GM06990 (cell line): ENCODE measurements at places on chromosomes 1 and 21.

DNA sequence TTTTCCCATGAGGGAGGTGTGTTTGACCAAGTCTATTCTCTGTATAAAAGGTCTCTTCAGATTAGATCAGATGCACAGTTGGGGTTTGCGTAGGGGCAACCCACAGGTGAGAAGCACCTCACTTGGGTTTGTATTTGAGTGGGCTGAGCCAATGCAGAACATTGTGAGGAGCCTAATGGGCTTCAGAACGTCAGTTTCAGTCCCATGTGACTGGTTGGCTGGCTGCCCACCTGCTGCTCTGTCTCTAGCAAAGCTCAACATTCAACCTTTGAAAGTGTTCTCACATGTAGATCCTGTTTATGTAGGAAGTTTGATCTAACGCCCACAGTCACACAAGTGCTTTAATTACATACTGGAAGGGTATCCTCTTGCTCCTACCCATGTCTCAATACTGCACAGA is 105.5 kb downstream of the FASLG start:
- DNase-seq, result no peak

DNA sequence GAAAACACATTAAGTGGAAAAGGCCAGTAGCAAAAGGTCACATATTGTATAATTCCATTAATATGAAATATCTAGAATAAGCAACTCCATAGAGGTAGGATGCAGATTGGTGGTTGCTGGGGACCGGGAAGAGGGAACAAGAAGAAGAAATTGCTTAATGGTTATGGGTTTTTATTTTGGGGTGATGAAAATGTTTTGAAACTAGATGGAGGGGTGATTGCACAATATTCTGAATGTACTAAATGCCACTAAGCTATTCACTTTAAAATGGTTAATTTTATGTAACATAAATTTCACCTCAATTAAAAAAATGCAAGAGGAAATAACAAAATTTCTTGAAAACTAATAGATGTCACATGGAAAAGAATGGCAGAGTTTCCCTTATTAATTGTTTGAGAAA is 6.7 kb downstream of the KIAA0040 start:
- no peak for DNase-seq

- no peak for DNase-seq
Observed at GRCh38 chr1:193971595-193971994, 785.2 kb upstream of the B3GALT2 start.

- DNase-seq, result no peak
Observed at GRCh38 chr1:39927538-39927937, 25.8 kb upstream of the MYCL start.

DNA sequence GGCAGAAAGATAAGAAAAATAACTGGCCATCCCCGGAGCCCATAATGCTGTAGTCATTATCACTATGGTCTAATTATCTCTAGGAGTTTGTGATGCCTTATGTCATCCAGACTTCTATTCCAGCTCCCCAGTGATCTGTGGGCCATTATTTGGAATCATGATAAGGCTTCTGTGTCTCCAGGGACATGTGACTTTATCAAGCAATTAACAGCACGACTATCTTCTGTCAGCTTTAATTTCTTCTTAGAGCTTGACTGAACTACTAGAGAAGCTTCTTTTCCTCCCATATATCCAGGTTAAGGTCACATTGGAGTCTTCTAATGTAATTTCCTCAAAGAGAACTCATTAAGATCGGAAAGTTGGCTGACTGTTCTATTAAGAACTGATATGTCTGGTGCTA is 100.4 kb downstream of the LHX8 start:
- DNase-seq, result no peak

- DNase-seq, result no peak
Observed at GRCh38 chr1:125086611-125087010, 3901.8 kb downstream of the SRGAP2C start.

GRCh38 chr21:18812308-18812707 is 408.7 kb upstream of the TMPRSS15 start:
- no peak for DNase-seq

- no peak for DNase-seq
Observed at GRCh38 chr1:121443001-121443540, 258.3 kb downstream of the SRGAP2C start.

DNA sequence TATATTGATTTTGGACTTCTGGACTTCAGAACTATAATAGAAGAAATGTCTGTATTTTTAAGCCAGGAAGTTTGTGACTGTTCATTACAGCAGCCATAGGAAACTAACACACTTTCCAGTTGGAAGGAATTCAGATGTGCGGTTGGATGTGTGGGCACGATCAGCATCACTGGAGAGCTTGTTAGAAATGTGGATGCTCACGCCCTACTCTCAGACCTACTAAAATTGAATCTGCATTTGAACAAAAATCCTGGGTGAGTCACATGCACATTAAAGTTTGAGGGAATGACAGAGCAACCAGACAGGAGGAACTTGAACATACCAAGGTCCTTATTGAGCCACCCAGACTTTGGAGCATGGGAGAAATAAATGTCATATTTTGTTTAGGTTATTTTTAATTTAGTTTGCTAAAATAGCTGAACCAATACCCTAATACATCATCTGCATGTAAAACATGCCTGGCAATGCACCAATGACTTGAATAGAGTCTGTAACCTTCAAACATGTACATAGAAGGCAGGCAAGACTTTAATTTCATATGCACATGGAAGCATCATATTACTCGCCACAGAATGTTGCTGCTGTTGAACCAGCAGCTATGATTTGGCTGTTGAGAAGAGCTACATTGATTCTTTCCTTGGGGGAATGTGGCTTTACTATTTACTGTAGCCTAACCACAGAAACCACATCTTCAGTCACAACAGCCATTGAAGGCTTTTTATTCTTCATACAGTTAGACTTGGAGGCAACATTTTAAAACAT is 346.2 kb downstream of the BARHL2 start:
- DNase-seq, result no peak

DNA sequence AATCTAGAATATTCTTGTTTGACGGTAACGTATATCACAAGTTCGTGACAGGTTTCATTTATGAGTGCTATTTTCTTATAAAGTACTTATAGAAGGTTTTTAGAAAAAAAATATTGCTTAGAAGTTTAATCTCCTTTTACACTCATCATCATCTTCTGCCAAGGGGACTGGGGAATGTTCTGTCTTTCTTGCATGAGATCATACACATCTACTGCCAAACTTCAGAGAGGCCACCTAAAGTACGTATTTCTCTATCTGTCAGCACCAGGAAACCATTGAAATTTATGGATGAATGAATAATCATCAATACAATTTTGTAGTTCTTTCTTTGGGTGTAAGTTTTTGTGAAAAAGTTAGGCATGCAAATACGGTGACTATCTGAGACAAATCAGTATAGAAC is 245.8 kb downstream of the SPATA17 start:
- no peak for DNase-seq

- DNase-seq, result no peak
Observed at GRCh38 chr1:214901718-214902117, 180.8 kb upstream of the KCNK2 start.

DNA sequence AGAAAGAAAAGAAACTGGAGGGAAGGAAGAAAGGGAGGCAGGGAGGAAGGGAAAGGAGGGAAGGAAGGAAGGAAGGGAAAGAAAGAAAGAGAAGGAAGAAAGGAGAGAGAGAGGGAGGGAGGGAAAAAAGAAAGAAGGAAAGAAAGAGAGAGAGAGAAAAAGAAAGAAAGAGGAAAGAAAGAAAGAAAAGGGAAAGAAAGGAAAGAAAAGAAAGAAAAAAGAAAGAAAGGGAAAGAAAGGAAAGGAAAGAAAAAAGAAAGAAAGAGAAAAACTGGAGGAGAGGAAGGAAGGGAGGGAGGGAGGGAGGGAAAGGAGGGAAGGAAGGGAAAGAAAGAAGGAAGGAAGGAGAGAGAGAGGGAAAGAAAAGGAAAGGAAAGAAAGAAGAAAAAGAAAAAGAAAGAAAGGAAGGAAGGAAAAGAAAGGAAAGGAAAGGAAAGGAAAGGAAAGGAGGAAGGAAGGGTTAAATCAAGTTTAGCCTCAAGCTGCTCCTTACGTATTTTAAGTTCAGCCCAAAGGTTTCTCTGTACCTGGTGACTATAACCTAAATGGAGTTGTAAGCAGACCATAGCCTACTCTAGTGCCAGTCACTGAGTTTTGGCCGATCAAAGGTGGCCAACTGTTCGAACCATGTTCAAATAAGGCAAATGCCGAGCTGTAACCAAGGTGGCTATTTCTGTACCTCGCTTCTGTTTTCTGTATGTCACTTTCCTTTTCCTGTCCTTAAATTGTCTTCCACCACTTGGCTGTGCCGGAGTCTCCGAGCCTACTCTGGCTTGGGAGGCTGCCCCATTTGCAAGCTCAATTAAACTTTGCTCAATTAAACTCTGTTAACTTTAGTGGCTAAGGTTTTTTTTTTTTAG is 37.8 kb upstream of the TMPRSS2 start:
- no peak for DNase-seq

- DNase-seq, result no peak
Observed at GRCh38 chr1:246836209-246836966, 95.4 kb downstream of the AHCTF1 start.

GRCh38 chr1:94083681-94084080 is 37.3 kb downstream of the ABCA4 start:
- DNase-seq, result no peak

DNA sequence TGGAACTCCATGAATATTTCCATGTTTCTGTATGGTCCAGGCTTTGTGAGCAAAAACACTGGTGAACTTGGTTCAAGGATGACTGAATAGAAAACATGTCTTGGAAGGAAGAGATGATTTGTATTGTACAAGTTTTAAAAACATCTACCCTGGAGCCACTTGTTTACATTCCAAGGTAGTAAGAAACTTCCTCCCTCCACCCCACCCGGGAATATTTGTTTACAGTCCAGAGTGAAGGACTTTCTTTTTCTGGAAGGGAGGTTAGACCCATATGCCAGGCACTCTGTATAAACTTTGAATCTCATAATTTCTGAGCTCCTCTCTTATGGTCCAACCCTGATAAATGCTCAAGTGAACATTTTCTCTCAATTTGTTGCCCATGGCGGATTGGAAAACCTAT is 323.3 kb upstream of the LYPLAL1 start:
- DNase-seq, result no peak

DNA sequence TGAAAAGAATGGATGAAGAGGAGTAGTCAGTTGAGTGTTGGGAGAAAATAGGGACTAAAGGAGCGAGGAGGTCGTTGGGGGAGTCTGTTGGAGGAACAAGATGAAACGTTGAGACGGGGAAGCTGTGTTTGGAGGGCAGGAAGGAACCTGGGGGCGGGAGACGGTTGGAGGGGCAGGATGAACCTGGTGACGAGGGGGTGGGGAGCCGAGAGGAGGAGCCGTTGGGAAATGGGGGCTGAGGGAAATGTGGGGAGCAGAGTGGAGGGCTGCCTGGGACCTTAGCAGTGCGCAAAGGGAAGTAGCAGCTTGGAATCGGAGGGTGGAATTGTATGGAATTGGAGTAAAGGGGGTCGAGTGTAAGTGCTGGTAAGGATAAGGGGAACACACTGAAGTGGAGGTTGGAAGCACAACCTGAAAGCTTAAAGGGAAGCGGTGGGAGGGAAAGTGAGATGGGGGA is 630 bp downstream of the MTF2 start:
- DNase-seq, result peak; percentile 39

DNA sequence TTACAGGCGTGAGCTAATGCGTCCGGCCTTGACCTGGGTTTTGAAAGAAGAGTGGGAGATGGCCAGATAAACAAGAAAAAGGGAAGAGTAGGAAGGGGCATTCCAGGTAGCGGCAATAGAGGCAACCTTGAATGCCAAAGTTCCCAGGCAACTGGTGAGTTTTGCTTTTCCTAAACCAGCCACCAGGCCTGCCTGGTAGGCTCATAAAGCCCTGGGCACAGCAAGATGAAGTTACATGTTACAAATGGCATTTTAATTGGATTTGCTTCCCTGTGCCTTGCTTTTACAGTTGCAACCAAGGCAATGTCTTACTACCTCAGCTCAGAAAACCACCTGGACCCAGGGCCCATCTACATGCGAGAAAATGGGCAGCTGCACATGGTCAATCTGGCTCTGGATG is 5.5 kb downstream of the LRRC42 start:
- no peak for DNase-seq

DNA sequence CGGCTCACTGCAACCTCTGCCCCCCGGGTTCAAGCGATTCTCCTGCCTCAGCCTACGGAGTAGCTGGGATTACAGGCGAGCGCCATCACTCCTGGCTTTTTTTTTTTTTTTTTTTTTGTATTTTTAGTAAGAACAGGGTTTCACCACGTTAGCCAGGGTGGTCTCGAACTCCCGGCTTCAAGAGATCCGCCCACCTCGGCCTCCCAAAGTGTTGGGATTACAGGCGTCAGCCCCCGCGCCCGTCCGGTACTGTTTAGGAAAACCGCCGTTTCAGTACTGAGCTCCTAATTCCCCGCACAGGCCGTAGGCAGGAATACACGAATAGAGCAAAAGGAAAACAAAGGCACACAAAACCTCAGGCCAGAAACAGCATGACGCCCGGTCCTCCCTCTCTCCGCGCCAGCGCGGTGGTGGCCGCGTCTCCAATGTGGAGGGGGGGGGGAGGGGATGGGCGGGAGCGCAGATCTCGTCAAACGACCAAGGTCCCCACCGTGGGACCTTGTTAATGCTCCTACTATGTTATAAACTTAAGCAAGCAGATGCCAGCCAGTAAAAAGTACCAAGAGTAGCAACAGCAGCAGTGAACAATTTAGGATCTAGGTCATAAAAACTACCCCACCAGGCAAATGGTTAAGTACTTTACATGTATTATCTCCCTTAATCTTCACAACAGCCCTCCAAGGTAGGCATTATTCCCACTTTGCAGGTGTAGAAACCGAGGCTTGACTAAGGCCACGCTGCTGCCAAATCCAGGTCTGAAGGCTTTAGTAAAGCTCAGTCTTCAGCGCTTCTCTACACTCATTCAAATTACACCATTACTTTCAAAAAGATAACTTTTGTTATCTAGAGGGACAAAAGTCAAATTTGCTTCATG is 648 bp upstream of the ADAR start:
- peak; percentile 67 for DNase-seq

DNA sequence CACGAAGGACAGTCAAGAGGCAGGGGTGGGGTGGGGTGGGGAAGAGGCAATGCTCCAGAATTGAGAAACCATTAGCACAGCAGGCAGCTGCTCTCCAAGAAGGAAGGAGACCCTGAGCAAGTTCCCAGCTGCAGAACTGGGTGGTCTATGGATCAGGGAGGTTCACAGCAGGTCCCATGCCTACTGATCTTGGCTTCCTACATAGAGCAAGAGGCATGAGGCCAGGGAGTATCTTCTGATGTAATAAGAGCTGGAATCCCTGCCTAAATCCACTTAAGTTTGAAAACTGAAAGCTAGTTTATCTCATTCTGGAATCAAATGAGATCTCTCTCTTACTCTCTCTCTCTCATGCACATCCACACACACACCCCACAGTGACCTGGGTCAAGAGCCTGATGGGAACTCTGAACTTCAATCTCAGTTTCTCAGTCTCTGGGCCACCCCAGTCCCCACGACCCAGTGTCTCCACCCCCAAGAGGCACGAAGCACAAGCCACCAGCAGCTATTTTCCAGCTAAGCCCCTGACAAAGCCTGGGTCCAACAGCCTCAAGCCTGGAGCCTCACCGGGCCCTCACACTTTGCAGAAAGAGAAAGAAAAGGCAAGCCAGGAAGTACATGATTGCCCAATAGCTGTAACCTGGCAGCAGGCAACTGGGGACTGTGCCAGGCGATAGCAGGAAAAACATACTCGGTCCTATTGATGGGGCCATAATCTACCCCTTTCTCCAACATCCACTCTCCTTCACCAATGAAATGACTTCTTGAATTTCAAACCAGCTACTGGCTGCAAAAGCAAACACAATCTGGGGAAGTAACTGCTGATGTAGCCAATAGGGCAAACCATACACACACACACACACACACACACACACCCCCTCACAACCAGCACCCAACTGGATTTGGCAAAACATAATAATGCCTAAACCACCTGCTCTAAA is 2.2 kb downstream of the NUAK2 start:
- DNase-seq, result no peak
